Smooth muscle cell of the brain vasculature (primary cell): ENCODE measurements at places on chromosomes 2 and 18.
A peak's percentile ranks its signal among the peaks of the same experiment; 100 is the strongest.

DNA sequence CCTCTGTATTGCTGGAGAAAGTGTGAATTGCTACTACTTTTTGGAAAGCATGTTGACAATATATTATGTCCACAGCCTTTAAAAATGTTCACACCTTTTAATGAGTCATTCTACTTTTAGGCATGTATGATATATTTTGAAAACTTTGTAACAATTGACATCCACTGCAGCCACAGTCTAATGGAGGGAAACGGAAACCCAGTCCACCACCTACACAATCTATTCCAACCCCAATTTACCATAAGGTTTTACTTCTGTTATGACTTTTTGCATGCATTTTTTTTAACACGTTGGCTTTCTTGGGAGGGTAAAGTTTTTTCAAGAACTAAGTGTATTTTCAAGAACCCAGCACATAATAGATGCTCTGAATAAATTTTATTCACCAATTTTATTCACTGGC is 38.5 kb upstream of the ATP8B1 start:
- no peak for DNase-seq

DNA sequence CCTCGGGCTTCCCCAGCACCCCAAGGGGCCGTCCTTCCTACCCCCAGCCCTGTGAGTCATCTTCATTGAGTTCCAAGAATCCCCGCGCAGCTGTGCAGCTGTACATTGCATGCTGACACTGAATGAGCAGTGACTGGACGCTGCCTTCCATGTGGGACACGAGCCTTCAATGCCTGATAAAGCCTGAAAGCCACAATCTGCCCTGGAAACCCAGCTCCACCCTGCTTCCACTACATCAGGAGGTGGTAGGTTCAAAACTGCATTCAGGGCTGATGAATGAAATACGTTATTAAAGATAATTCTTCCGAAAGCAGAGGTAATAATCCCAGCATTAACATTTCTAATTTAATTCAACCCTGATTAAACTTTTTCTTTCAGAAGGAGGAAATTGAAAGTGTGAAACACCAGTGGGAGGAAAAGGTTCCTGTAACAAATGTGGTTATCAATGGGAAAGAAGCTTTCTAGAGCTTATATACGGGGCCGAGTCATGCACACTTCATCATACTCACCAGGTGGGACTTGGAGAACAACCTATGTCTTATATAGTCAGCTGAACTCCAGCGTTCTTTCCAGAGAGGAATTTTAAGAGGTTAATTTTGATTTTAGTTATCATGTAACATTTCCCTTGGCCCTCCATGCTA is 360.1 kb downstream of the LPIN1 start:
- peak; percentile 92 for DNase-seq

- no peak for DNase-seq
These were observed 46.2 kb upstream of the SNTG2 start for GRCh38 chr2:904246-905024.

DNA sequence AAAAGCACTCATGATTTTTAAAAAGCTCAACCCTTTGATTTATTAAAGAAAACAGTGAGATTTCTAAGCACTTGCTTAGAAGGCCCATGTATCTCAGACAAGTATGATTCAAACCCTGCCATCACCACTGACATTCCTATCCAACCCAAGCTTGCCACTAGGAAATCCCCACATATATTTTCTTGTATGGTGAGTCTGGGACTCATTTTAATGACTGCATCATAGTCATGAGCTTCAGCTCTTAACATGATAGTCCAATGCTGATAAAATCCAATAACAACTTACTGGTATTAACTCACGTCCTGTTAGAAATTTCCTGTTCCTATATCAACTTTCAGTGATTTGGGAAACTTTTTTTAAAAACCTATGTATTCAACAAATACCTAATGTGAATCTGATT is 39.4 kb upstream of the NCKAP5 start:
- DNase-seq = no peak

- no peak for DNase-seq
These were observed 178.5 kb downstream of the HDAC4 start for GRCh38 chr2:239222312-239222660.

DNA sequence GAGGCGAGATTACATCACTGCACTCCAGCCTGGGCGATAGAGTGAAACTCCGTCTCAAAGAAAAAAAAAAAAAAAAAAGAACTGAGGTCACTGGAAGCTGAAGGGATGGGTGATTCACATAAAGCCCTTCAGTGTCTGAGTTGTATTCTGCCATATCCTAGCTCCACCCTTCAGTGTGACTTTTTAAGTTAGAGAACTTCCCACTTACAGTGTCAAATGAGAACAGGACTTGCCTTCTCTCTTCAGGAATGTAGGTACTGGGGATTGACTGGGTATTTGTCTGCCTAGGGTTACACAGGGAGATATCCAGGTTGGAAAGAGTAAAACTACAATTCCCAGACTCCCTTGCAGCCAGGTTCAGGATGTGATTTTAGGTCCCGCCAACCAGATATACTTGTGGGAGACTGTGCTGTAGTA is 37.9 kb downstream of the EHD3 start:
- DNase-seq = no peak

GRCh38 chr2:5352286-5352685 is 339.9 kb upstream of the SOX11 start:
- DNase-seq = no peak

DNA sequence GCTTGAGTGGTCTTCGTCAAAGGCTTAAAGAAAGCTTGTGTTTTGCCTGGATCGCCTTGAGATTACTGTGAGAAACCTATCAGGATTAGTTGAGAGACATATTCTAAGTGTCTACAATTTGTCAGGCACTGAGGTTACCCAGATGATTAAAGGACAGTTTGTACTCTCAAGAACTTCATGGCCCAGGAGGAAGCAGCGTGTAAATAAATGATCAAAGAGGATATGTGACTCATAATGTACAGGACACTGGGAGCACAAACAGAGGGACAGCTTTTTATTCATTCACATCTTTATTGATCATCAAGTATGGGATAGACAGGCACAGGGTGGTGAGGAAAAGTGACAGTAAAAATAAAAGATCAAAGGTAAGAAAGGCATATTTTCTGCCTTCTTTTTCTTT is 152.6 kb upstream of the FSHR start:
- no peak for DNase-seq

DNA sequence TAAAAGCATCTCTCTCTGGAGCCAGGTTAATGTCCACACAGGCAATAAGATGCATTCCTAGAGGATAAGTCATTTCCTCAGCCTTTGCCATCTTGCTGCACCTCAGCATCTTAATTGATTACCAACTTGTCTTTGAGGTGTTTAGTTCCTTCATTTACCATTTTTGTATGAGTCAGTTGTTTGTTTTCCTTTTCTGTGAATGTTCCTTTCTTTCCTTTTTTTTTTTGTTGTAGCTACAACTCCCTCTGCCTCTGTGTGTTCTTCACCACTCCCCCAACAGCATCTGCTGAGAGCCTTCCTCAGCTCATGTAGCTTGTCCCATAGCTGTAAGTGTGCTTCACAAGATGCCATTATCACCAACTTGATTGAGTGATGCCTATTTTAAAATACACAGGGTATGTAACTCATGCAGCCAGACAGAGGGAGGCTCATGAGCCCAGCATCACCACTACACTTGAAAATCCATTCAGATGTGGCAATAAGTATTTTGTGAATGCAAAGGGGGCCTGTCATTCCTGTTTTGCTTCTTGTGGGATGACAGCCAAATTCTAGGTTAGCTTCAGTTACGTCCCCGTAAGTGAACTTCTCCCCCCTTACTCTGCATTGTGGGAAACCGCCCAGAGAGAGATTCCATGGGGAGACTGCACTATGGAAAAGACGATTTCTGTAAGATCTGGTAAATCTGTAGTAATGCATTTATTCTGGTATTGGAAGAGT is 315.9 kb upstream of the ZEB2 start:
- no peak for DNase-seq

DNA sequence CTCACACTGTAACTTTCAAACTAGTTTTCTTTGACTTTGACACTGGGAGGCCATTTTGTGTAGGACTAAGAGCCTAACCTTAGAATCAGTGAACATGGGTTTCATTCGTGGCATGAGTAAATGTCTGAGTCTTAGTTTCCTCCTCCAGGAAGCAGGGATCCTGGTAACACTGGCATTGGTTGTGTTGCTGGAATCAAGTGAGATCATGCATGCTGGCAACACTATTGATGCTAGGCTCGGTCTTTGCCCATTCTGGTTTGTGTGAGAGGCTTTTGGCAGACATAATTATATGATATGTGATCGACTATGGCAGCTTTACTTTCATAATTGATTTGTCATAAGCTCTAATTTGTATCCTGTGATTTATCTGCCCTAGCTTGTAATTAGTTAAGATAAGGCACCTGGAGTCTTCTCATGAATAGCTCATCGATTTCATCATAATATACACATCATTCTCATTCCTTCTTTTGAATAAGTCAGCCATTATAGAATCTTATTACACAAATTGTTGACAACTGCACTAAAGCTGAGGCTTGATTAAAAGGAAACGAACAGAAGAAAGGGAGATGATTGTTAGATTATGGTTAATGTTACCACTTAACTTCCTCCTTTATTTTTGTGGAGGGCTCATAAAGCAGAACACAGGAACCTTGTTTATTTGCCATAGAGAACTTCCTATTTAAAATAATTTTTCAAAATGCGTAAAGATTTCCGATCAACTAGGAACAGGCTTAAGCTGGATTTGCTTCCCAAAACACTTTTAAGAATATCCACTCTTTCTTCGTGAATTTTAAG is 12.6 kb downstream of the PPP1R1C start:
- DNase-seq = no peak

- no peak for DNase-seq
These were observed 3.5 kb upstream of the RAB27B start for GRCh38 chr18:54824761-54825160.

DNA sequence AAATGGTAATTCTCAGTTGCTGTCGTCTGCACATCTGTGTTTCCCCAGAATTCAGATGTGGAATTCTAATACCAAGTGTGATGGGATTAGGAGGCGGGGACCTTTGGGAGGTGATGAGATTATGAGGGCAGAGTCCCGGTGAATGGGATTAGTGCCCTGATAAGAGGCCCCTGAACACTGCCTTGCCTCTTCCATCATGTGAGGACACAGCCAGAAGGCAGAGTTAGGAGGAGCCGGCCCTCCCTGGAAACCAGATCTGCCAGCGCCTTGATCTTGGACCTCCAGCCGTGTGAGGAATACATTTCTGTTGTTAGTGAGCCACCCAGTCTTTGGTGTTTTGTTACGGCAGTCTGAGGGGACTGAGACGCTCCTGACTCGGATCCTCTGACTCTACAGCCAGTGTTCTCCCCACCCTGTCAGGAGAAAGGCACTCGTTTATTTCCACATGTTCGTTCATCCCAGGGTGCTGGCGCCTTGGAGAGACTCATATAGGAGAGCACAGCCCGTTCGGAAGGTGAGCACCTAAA is 395.0 kb downstream of the ZNF516 start:
- no peak for DNase-seq

- DNase-seq = no peak
These were observed 23.0 kb downstream of the BIN1 start for GRCh38 chr2:127083819-127084503.

DNA sequence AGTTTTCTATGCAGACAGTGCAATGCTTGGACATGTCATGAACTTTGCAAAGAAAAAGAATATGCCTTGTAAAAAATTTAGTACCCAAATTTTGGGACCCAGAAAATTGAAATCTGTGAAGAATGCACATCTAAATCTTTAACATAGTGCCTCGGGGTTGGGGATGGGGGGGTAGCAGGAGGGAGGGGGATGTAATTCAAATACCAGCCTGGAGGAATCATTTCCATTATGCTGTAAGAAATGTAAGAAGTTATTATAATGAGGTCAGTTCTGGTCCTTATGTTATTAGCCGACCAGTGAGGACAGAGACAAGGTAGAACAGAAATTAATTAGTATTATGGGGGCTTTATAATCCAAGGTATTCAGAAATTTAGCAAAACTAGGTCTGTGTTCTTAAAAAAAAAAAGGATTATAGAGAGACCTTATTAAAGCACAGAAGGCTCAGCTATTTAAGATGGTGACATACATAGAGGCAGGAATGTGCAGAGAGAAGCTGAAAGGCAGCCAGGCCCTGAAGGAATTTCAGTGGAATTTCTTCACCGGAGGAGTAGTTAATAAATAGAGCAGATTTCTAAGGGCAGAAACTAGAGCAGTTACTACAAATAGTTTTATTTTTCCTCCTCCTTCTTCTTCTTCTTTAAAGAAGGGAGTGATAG is 89.0 kb upstream of the RBMS1 start:
- DNase-seq = no peak

- DNase-seq = no peak
These were observed 186.5 kb upstream of the HS6ST1 start for GRCh38 chr2:128505150-128505490.
